ENCODE measurements at places on chromosomes 5 and 9. TPM values are rescaled to one million over a fixed set of nuclear protein-coding genes. Genes with fewer than 3 reads are reported as not detected.

DNA sequence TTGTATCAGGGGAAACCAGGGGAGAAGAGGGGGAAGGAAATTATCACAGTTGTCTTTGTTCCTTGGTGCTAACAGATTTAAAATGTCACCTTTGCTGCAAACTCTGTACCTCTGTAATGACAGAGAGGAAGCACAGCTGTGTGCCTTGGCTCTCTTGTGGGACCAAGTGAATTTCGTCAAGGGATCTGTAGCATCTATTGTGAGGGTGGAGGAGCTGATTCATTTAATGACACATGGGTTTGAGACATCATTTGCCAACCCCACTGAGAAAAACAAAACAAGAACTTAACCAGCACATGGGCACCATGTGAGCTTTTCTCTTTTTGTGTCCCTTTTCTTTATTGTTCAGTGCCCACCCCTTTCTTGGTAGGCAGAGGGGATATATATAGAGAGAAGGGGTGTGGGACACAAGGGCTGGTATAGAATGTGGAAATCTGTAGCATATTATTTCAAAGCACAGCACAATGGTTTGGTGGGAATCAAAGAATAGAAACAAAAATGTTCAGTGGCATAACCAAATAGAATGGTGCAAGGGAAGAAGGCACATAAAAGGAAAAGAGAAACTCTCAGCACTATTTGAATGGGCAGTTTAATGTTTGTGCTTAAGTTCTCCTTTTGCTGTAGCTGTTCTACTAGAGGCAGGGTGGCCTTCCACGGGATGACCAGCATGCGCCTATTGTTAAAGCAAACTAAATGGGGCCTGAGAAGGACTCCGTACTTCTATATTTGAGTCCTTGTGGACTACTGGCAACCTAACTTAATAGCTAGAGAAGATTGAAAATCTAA is 63.3 kb downstream of the LIX1 start:
- DNase-seq: no peak

DNA sequence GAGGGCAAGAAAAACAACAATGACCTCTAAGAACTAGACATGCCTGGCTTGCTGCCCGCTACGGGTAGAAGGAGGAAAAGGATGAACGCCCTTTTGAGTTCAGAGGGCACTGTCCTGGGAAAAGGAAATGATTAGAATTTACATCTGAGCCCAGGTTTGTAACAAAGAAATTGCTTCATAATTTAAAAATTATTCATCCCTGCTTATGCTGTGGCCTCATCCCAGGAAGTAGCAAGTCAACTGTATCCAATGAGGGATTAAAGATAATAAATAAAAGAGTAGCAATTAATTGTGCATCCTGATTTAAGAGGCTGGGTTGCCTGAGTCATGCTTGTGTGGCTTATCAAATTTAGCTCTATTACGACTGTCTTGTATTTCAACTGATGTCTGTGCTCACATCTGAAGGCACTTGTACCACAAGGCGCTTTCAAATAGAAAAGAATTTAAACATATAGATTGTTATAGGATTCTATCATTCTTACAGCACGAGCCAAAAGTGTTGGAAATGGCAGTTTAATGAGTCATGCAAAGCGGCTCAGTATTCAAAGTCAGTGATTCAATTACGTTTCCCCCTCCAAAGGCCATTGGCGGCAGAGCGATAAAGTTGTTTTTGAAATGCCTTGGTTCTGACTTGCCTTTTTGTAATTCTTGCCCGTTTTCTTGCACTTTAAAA is 40.0 kb upstream of the DMRT1 start:
- DNase-seq: peak; percentile 62

DNA sequence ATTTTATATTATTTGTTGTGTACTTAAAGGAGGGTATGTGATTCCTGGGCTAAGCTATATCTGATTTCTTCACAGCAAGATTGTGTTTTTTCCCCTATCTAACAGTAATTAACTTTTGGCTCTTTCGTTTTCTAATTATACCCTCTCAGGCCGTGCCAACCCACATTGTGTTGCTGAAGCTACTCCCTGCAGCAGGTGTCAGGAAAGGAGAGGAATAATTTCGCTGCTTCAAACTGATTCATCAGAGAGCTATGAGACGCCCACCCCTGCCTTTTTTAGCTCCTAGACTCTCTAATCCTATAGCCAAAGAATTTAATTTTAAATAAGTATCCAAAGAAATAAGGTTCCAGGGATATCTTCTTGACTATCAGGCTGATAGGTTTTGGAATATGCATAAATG is 3.8 kb downstream of the CAVIN4 start:
- no peak for DNase-seq

The NOTCH1 gene
- 28.2 TPM for total RNA-seq

The SPATA31C1 gene
- total RNA-seq: 0.17 TPM

DNA sequence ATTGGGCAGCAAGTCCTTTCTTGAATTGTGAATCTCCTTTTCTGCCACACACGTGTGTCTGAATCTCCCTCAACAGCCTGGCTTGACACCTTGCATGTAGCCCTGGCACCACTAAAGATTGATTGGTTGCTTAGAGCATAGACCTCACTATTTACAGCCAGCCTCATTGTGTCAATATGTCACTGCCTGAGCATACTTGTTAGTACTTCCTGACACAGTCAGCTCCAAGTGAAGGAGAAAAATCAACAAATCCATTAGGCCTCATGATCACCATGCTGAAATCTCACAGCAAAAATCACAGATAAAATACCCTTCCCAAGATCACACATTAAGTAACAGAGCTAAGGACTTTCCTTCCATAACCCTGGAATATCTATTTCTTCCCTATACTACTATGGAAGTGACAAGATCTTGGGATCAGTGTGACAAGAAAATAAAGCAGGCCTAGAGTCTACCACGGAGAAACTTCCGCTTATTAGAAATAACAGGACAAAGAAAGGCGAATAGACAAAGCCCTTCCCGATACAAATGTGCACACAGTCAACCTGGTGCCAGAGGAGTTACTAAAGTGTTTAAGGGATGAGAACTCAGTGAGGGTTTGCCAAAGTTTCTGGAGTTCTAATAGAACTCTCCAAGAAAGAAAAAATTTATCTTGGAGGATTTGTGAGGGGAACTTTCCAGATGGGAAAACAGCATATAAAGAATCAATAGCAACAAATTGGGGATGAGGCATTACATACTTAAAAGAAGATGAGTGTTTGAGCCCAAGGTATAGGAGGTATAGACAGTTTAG is 5.6 kb upstream of the ARL15 start:
- DNase-seq: no peak

- no peak for DNase-seq
These were observed 82.0 kb upstream of the TRIO start for GRCh38 chr5:14061106-14061505.

The PIP5K1B gene
- 16.0 TPM for total RNA-seq

DNA sequence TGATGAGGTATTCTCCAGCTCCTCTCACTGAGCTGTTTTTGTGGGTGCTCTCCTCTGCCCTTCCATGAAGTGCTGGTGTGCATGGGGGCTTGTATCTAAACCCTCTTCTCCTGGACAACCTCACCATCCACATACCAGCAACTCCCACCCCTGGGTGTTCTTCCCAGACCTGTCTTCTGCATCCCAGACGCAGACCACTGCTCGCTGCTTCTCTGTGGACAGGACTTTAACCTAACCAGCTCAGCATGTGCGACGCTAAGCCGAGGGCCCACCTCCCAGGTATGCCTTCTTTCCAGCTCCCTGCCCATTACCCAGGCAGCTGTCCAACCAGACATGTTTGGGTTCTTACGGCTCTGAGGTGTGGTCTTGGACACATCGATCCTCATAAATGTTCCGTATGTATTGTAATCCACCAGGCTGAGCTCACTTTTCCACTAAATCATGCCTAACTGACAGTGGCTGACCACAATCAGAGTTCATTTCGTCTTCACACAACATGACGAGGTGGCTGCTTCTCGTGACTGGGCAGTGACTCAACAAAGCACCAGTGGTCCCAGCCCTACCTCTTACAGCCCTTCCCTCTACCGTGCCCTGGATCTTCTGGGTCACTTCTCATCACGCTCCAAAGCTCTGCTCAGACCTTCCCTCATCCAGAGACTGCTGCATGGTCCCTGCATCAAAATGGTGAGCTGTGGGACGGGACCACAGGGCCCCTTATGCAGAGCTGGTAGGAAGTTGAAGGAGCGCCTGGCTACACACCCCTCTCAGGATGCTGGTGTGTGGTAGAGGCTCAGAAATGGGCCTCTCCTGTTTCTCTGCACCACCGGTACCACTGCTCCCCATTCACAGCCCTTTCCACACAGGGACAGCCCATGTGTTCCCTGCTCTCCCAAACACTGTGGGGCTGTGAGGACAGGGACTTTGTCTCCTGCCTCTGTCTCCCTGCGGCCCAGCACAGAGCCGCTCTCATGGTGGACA is 9.6 kb upstream of the PTGES2 start:
- DNase-seq: no peak

DNA sequence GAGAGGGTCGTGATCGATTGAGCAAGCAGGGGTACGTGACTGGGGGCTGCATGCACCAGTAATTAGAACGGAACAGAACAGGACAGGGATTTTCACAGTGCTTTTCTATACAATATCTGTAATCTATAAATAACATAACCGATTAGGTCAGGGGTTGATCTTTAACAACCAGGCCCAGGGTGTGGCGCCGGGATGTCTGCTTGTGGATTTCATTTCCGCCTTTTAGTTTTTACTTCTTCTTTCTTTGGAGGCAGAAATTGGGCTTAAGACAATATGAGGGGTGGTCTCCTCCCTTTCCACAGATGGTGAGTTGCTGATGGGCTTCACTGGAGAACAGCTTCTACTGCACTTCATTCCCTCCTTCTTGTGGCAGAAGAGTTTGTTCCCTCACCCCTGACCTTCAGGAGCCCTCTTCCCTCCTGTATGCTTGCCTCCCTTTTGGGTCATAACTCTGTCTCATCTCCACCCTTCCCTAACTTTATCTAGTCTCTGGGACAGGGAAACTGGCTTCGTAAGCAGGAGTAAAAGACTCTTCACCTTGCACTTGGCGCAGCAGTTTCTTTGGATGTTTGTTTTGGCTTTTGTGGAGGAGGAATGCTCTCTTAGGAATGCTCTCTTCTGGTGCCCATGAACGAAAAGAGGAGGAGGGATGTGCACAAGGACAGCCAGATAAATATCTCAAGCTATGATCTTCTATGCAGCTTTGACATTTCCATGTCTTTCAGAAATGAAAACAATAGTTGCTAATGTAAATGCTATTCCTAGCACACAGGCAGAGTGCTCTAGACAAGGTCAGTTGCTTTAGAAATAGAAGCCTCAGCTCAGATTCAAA is 139.8 kb upstream of the RPS23 start:
- DNase-seq: no peak

GRCh38 chr9:30075451-30076199 is 2308.8 kb upstream of the ACO1 start:
- DNase-seq: no peak

Data from spinal cord (tissue), 10 donors.